ENCODE measurements at places on chromosomes 4 and X.

GRCh38 chr4:81509191-81509590 lies 37.5 kb upstream of the RASGEF1B start:
- DNase-seq = no peak

GRCh38 chrX:38649674-38650647 lies 88.6 kb downstream of the TSPAN7 start:
- no peak for DNase-seq

GRCh38 chrX:70672326-70672725 lies 227.7 kb downstream of the DLG3 start:
- DNase-seq = no peak

- DNase-seq = no peak
Measured at GRCh38 chr4:82053396-82053795, 320.4 kb downstream of the HNRNPD start.

GRCh38 chr4:98544141-98544817 lies 114.1 kb downstream of the TSPAN5 start:
- DNase-seq = no peak

DNA sequence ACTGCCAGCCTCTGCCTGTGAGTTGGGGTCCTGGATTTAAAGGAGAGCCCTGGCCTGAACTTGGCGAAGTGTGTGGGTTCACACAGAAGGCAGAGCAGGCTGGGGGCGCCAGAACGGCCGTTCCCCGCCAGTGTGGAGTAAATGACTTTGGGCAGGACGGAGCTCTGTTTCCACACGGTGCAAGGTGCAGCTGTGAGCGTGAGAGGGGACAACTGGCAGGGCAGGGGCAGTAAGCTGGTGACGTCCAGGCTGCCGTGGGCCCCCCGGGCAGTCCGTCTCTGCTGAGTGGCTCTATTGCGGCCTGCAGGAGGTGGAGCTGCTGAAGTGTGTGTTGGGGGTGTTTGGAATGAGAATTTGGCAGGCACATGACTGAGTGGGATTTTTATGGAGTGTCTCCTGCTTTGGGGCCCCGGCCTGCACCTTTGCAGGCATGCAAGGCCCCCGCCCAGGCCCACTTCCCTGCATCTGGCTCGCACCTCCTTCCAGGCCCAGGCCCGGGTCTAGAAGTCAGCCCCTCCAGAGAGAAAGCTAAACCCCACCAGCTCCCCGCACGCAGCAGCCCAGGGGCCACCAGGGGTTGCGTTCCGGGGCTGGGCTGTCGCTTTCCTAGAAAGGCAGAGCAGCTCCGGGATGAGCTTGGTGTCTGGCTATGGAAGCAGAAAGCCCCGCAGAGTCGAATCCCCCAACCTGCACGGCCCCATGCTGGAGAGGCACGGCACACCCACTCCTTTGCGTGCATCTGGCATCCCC lies 62.2 kb upstream of the GRPEL1 start:
- no peak for DNase-seq

DNA sequence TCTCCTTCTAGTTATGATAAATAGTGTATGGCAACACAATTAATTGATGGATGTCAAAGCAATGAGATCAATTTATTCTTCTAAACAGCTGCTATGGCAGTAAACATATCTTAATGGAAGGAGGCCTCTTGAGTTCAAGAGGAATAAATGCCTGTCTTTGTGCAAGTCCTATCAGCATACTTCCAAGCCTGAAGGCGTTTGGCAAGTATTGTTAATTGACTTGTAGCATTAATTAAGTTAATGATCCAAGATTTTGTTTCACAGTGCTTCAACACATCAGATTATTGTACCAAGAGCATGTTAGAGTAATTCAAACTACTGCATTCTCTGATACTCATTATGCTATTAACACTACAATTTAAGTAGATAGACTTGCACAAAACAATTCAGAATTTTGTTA lies 144.8 kb downstream of the FAT4 start:
- no peak for DNase-seq

GRCh38 chr4:90002441-90003062 lies 107.9 kb downstream of the MMRN1 start:
- DNase-seq = no peak

DNA sequence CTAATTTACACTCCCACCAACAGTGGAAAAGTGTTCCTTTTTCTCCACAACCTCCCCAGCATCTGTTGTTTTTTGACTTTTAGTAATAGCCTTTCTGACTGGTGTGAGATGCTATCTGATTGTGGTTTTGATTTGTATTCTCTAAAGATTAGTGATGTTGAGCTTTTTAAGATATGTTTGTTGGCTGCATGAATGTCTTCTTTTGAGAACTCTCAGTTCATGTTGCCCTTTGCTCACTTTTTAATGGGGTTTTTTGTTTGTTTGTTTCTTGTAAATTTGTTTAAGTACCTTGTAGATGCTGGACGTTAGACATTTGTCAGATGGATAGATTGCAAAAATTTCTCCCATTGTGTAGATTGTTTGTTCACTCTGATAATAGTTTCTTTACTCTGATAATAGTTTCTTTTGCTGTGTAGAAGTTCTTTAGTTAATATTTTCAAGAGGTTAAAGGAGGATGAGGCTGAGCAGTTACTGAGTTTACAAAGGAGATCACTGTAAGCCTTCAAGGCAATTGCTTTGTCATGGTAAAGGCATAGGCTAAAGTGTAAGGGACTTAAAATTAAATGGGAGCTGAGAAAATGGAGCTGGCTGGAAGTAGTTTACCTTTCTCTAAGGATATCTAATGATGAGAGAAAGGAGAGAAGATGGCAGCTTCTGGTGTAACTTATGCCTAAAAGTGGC lies 323.4 kb downstream of the PCDH7 start:
- DNase-seq = no peak

DNA sequence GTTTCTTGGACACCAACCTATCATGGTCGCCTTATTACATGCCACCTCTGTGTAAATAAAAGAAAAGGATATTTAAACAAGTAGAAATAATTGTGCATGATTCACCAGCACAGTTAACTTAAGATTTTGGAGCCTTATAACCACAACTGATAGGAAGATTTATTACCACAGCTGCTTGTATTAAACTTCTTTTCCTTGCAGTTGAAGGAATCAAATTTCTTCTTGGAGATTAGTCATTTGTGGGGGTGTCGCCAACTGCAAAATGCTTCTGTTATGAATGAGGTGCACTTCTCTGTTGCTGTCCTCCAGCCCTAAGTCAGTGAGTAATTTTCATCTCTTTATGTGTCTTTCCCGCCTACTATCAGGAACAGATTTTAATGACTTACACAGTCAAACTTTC lies 73.3 kb downstream of the OR13H1 start:
- no peak for DNase-seq

DNA sequence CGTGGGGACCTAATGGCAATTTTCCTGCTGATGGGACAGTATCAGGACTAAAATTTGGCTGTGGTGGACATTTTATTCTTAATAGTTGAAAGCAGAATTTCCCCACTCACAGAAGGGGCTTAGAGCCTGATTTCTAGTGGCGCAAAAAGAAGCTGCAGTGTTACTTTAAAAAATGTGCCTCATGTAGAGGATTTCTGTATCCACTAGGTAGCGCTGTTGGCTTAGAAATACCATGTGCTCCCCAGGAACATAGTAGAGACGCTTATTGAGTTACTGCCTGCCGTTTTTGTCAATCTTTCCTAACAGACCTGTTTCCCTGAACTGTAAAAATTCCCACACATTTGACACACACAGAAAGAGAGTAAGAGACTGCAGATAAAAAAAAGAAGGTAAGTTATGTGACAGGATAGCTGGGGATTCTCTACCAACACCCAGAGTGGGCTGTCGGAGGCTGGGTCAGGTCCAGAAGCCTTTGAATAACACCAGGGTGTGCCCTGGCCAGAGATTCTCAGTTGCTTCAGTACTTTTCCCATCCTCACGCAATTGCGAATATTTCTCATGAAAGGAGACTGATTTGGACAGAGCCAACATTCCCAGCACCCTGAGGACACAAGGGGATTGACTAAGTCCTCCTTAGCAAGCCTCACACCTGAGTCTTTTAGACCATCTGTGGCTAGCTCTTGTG lies 88.4 kb downstream of the ZXDA start:
- DNase-seq = peak; percentile 0

GRCh38 chr4:181807771-181808170 lies 435.4 kb upstream of the TENM3 start:
- DNase-seq = no peak

- DNase-seq = no peak
Measured at GRCh38 chr4:86872135-86872534, 20.1 kb downstream of the C4orf36 start.

GRCh38 chrX:20265221-20265725 lies 1.4 kb downstream of the RPS6KA3 start:
- DNase-seq = no peak

- DNase-seq = no peak
Measured at GRCh38 chr4:185468999-185469398, 2.5 kb downstream of the CCDC110 start.

- no peak for DNase-seq
Measured at GRCh38 chr4:132502096-132502552, 647.0 kb upstream of the PCDH10 start.

DNA sequence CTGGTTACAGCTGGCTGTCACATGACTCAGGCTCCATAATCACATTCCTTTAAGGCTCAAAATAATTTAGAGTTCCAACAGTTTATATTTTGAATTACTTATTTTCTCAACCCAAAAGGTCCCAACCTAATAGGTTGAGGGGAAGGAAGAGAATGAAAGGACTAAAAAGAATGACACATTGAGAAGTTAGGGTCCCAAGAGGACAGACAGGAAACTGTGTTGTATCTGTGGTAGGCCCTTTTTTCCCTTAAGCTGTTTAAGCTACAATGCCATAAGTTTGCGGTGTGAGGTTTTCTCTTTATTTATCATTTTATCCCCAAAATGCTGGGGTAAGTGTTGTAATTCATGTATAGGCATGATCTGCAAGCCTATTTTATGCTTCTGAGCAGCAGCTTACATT lies 290.2 kb downstream of the ZNF674 start:
- no peak for DNase-seq

DNA sequence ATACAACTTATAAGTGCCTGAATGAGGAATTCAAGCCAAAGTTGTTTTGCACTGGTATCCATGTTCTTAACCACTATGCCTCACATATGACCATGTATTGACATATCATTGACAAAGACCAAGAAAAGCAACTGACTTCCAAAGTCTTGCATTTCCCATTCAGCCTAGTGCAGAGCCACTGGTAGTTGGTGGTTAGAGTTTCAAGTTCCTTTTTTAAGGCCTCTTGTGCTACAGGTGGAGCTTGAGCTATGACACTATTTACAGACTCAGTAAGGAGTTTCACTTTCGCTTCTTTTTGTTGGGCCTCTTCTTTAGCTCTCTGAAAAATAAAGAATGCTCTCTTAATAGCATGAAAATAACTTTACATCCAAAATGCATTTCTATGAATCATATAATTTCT lies 763.0 kb downstream of the DMD start:
- DNase-seq = no peak

DNA sequence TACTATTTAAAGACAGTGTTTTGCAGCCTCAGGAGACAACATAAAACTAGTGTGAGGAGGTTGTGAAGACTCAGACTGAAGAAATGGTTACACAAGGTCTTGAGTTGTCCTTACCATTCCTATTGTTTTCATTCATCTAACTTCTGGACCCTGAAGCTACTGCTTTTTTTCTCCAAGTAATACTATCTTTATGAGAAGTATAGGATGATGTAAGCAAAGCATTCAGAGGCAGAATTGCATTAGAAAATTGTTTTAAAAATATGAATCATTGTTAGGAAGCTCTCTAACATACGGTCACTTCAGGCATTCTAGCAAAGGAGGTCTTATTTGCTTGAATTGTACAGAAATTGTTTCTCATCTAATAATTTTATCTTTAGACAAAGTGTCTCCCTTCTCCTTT lies 357.8 kb downstream of the TLL1 start:
- peak; percentile 7 for DNase-seq

- DNase-seq = no peak
Measured at GRCh38 chr4:21765810-21766407, 182.7 kb downstream of the KCNIP4 start.

DNA sequence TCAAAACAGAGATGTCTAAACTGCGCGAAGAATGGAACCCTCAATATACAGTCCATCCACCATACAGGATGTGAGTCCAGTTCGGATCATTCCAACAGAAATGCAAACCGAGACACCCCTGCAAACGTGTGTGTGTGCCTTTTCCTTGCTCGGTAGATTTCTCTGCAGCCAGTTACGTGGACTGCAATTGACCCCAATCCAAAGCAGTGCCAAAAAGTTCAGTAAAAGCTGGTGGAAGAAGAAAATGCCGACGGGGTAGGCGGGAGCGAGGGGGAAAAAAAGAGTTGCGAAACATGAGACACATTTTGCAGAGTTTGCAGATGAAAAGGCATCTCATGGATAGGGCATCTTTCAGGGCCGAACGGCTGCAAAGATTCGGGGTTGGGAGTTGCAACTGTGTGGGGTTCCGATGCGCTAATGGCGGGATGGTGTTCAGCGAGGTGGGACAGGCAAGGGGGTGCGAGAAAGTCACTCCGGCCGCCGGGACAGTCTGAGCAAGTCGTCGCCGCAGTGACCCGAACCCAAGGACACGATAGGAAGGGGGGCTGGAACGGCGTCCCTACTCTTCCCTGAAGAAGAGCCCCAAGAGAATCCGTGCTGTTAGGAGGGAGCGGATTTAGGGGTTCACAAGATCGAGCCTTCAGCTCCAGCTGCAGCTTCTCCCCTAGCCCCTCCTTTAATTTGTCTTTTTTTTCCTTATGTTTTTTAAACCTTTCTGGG lies 3.8 kb downstream of the PHOX2B start:
- no peak for DNase-seq

- no peak for DNase-seq
Measured at GRCh38 chr4:110840221-110840654, 217.4 kb upstream of the PITX2 start.

- DNase-seq = no peak
Measured at GRCh38 chr4:77310931-77311330, 153.9 kb downstream of the CCNG2 start.

DNA sequence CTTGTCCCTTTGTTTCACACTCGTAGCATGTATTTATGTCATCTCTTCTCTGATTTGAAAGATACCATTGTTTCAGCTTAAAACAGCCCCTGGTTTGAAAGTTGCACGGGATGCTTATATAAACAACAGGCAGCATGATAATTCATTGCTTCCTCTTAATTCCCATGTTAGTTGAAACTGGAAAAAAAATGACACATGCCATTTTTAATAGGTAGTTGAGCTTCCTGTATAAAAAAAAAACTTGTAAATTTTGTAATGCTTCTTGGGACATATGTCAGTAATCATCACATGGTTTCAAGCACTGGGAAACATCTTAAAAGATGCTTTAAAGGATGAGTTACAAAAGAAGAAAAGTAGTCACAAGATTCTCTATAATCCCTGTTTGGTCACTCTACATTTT lies 243.0 kb downstream of the PALLD start:
- DNase-seq = no peak

DNA sequence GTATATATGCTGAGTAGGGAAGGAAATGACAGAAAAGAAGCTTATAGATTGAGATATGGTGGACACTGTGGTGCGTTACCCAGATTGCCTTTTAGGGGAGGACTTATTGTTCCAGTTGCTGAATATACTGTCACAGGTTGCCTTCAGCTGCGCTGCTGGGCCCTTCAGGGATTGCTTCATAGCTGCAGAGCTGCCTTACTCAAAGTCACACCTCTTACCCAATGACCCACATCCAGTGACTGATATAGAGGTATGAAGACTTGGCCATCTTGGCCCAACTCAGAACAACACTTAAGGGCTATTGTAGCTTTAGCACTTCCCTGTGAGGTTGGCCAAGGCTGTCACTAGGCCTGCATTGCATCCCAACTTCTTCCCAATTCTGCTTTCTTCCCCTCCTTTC lies 63.4 kb upstream of the TMEM164 start:
- DNase-seq = no peak

Measured in AG04449 (cell line).